ENCODE measurements at places on chromosomes 2 and 18. TPM values are rescaled to one million over a fixed set of nuclear protein-coding genes. Genes with fewer than 3 reads are reported as not detected.
A peak's percentile ranks its signal among the peaks of the same experiment; 100 is the strongest.

DNA sequence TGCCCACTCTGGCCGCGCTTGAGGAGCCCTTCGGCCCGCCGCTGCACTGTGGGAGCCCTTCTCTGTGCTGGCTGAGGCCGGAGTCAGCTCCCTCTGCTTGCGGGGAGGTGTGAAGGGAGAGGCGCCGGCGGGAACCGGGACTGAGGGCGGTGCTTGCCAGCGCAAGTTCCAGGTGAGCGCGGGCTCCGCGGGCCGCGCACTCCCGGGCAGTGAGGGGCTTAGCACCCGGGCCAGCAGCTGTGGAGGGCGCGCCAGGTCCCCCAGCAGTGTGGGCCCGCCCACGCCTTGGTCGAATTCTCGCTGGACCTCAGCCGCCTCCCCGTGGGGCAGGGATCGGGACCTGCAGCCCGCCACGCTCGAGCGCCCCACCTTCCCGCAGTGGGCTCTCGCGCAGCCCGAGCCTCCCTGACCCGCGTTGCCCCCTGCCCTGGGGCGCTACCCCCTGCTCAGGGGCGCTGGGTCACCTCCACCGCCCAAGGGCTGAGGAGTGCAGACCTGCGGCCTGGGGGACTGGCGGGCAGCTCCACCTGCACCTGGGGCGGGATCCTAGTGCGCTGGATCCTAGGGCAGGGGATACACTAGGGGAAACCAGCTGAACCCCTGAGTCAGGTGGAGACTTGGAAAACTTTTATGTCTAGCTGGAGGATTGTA, 97.3 kb downstream of the CD8B2 start:
- no peak for DNase-seq

- no peak for DNase-seq
Measured at GRCh38 chr2:182504903-182505302, 78.1 kb upstream of the PDE1A start.

DNA sequence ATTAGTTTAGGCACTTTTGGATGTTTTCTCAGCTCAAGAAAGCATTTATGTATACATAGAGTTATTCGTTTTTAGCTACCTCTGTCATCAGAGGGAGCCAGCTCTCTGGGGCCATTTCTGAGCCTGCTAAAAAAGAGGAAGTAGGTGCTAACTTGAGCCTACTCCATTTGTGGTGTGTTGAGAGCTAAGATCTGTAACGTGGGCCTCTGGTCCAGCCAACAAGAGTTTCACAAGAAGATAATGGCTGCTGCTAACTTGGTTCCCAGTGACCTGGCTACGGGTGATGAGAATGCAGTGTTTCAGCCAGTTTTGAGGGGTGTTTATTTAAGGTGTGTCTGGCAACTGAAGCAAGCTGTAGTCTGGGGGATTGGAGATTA, 182.5 kb downstream of the PRKCE start:
- peak; percentile 86 for DNase-seq

The CDH2 gene
- total RNA-seq: not detected

Data from OCI-LY7 (cell line).